ENCODE measurements at places on chromosomes 16 and 17. TPM values are rescaled to one million over a fixed set of nuclear protein-coding genes. Genes with fewer than 3 reads are reported as not detected.

The NPB gene
- 0.64 TPM for total RNA-seq

The CDYL2 gene
- 6.3 TPM for total RNA-seq

The LPCAT2 gene
- total RNA-seq, result 18.9 TPM

The RRAD gene
- 2.5 TPM for total RNA-seq

The C17orf50 gene
- total RNA-seq, result not detected

The MEFV gene
- not detected for total RNA-seq

The SLC12A3 gene
- total RNA-seq, result 4.2 TPM

The TMEM170A gene
- total RNA-seq, result 46.4 TPM

- peaks cover 15% of the 10 kb centered on the region for H3K36me3 ChIP-seq
- H3K27ac ChIP-seq, result no peak overlapping the region
- no peak overlapping the region for H3K4me3 ChIP-seq
Measured at GRCh38 chr17:16140854-16141253, 74.5 kb downstream of the NCOR1 start.

- H3K27me3 ChIP-seq, result no peaks in the 10 kb centered on the region
- H3K4me3 ChIP-seq, result no peak overlapping the region
- H3K27ac ChIP-seq, result no peak overlapping the region
Measured at GRCh38 chr17:69516911-69517310, 102.4 kb downstream of the MAP2K6 start.

DNA sequence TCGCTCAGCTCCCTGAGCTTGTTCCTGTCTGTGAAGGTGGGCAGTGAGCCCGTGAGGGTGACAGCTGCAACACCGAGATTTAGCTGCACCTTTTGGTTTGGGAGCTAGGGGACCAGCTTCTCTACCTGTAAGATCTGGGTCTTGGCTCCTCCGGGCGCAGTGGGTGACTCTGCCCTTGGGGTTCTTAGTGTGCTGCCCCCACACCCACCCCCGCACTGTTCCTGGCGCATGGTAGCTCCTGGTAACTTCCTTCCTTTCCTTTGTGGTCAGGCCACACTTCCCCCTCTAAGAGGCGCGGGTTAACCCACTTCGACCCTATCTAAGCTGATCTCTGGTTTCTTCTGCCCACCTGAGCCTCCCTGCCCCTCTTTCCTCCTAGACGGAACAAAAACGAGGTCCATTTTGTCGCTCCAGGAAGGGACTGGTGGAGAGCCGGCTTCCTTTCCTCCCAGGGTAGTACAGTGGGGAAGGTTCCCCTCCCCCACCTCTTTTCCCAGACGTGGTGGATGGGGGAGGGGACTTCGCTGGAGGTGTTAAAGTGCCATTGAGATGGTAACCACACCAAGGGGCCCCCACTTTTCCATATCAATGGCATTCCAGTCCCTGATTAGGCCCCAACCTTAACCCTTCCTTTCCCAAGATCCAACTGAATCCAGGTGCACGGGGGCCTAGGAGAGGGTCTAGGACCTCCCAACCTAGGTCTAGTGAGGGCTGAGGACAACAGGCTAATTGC, 4.6 kb upstream of the CLDN9 start:
- no peaks in the 10 kb centered on the region for H3K4me1 ChIP-seq
- peak overlapping the region; percentile 95 for H3K27ac ChIP-seq
- H3K36me3 ChIP-seq, result no peaks in the 10 kb centered on the region

- DNase-seq, result no peak
- no peaks in the 10 kb centered on the region for H3K4me1 ChIP-seq
- no peaks in the 10 kb centered on the region for H3K27me3 ChIP-seq
- H3K4me3 ChIP-seq, result no peak overlapping the region
Measured at GRCh38 chr17:81429821-81430551, 34.7 kb downstream of the BAHCC1 start.

- H3K4me3 ChIP-seq, result no peak overlapping the region
- peaks cover 3% of the 10 kb centered on the region for H3K36me3 ChIP-seq
- no peak overlapping the region for H3K27ac ChIP-seq
- H3K27me3 ChIP-seq, result no peaks in the 10 kb centered on the region
- no peak for DNase-seq
Measured at GRCh38 chr16:53773881-53774280, 69.9 kb downstream of the FTO start.

GRCh38 chr17:41779954-41780353, 6.6 kb downstream of the JUP start:
- no peak overlapping the region for H3K4me3 ChIP-seq
- no peaks in the 10 kb centered on the region for H3K27me3 ChIP-seq
- no peaks in the 10 kb centered on the region for H3K36me3 ChIP-seq

- H3K27me3 ChIP-seq, result peaks cover 94% of the 10 kb centered on the region
- no peak overlapping the region for H3K27ac ChIP-seq
- H3K4me1 ChIP-seq, result peaks cover 9% of the 10 kb centered on the region
- H3K36me3 ChIP-seq, result no peaks in the 10 kb centered on the region
- DNase-seq, result no peak
Measured at GRCh38 chr17:48715496-48716399, 6.6 kb downstream of the PRAC1 start.

DNA sequence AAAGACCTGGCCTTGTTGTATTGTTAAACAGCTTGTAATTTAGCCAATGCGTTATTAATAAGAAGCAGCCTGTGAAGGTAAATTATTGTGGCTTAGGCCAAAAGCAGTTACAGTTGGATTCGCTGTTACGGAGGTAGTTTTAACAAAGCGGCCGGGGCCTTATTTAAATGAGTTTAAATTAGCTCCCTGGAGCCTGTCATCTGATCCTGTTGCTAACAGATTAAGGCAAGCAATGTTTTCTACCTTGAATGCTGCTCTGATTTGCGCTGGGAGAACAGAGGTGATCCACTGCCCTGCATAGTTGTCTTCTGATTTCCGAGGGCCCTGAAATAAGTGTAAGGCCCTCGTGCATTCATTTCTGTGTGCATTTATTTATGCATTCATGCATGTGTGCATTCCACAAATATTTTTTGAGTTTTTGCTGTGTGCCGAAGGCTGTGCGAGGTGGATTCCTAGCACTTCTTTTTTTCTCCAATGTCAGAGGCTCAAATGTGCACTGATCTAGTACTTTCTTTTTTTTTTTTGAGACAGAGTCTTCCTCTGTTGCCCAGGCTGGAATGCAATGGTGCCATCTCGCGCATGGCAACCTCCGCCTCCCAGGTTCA, 10.9 kb downstream of the SEC14L5 start:
- H3K27ac ChIP-seq, result no peak overlapping the region
- H3K4me3 ChIP-seq, result no peak overlapping the region
- DNase-seq, result no peak
- H3K36me3 ChIP-seq, result no peaks in the 10 kb centered on the region

DNA sequence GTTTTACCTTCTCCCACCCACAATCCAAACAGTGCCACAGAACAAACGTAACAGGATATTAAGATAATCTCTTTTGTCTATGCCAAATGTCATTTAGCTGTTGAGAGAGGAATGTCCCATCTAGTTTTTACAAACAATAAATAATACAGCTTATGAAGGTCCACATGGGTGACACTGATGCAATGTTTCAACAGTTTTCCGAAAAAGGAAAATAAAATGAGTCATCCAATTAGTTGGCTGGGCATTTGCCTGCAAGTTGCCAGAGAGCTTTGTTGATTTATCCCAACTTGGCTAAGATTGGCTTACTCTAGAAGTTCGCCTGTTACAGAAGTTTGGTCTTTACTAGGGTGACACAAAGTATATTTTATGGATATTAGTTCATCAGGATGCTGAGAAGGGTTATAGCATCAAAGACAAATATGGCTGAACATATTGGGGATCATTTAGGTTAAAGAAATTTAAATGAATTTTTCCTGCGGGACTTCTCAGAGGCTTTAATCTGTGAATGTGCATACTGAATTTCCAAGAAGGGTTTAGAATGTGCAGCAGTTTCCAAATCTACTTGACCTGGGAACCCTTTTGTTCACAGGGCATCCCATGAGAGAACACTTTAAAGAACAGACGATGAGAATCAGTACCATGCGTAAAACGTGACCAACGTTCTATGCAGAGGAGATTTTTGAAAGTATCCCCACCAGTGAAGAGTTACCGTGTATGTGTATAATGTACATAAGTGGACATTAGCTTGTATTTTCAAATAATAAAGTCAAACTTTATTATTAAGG, 73.1 kb downstream of the CDH13 start:
- H3K27ac ChIP-seq, result no peak overlapping the region
- no peaks in the 10 kb centered on the region for H3K36me3 ChIP-seq

DNA sequence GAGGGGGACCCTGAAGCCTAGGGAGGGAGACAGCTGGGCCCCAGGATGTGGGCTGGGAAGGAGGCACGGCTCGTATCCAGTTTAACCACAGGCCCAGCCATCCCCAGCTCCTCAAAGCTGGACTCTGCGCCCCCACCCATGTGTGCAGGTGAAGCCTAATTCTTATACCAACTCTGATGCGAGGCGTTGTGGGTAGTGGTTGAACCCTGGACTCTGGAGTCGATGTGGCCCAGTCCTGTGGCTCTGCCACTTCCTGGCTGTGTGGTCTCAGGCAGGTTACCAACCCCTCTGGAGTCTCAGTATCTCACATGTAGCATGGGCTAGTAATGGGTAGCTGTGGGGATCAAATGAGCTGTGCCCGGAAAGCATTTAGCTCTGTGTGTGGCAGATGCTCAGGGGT, 60.4 kb upstream of the TOB1 start:
- no peak for DNase-seq
- H3K36me3 ChIP-seq, result no peaks in the 10 kb centered on the region
- no peak overlapping the region for H3K27ac ChIP-seq
- H3K4me1 ChIP-seq, result peaks cover 28% of the 10 kb centered on the region
- peaks cover 4% of the 10 kb centered on the region for H3K27me3 ChIP-seq
- H3K4me3 ChIP-seq, result no peak overlapping the region

Data from type B pancreatic cell (in vitro differentiated cells).